NCI-H446 treated with DMSO at 0.1 percent for 48 hours (cell line): ENCODE measurements at places on chromosomes 6 and 20.

GRCh38 chr20:63572788-63573646 lies 1.0 kb downstream of the HELZ2 start:
- no peak for DNase-seq

GRCh38 chr6:69105288-69105687 lies 470.2 kb downstream of the ADGRB3 start:
- DNase-seq, result no peak

- no peak for DNase-seq
Observed at GRCh38 chr6:9225441-9225871, 790.1 kb upstream of the SLC35B3 start.

DNA sequence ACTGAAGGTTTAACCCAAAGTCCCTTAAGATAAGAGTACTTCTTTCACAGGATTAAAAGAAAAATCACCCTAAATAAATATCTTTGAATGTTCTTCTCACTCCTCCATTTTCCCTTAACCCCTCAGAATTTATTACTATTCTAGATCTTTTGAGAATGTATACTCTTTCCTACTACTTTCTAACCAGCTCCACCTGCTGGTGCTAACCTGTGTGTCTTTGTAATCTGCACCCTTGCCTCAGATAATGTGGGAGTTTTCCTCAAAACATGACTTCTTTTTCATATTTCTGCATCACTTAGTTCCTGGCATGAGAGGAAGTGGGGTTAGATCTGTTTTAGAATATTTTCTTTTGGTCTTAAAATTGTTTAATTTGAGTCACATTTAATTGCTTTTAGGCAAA lies 394.2 kb downstream of the BMP2 start:
- no peak for DNase-seq

GRCh38 chr6:137794516-137795201 lies 72.4 kb upstream of the TNFAIP3 start:
- DNase-seq, result no peak

GRCh38 chr6:136607204-136607931 lies 57.1 kb upstream of the MAP7 start:
- no peak for DNase-seq

- no peak for DNase-seq
Observed at GRCh38 chr6:21967056-21967974, 329.5 kb downstream of the PRL start.

- DNase-seq, result no peak
Observed at GRCh38 chr6:145802141-145802540, 12.5 kb downstream of the FBXO30 start.

DNA sequence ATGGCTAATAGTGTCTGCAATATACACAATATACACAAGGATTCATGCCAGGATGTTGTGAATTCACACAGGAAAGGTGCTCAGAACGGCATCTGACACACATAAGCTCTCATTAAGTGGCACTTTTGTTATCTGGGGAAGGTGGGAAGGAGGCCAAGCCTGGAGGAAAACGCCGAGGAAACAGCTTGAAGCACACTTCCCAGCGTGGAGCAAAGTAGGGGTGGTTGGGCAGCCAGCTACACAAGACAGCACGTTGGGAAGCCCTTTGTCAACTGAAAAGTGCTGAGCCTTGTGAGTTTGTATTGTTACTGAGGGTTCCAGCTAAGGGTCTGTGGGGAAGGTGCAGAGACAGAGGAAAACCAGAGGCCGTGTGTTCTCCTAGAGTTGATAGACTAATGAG lies 181.0 kb downstream of the ZMYND8 start:
- no peak for DNase-seq

GRCh38 chr20:51928931-51929330 lies 126.6 kb upstream of the SALL4 start:
- DNase-seq, result no peak

DNA sequence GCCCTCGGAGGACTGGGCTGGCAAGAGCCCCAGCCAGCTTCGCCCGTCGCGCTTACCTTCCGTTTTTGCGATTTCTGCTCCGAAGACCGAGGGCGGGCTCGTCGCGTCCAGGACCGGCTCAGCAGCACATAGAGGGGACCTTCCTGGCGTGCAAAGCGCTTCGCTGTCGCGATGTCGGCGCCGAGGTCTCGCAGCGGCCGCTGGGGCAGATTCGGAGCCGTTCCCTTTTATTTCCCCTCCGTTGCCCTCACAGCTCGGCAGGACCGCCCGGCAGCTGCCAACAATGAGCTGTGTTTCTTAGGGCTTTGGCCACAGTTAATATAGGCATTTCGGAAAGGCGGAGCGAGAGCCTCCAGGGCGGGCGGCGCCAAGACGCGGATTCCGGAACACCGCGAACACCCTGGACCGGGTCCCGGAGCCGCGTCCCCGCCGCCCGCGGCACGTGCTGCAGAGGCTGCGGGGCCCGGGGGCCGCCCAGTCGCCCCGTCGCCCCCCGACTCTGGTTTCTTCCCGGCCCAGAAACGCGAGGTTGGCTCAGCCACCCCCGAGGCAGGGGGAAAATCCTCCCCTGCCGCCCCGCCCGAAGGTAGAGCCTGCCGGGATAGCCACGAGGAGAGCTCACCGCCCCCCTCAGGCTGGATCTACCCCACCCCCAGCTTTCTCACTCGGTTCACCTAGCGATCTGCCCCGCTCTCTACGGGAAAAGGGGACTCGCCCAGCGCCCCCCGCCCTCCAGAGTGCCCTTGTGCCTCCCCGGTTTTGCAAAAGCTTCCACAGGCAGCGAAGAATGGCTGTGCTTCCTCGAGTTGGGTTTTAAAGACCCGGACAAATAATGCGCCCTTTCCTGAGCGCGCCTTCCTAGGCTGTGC lies at the start of gene CITED2:
Gene CITED2, minus strand, starts transcription at position 292 of the 869 bp plus-strand sequence. CDS start 704 bp downstream, outside the sequence.
- DNase-seq, result peak; percentile 93

DNA sequence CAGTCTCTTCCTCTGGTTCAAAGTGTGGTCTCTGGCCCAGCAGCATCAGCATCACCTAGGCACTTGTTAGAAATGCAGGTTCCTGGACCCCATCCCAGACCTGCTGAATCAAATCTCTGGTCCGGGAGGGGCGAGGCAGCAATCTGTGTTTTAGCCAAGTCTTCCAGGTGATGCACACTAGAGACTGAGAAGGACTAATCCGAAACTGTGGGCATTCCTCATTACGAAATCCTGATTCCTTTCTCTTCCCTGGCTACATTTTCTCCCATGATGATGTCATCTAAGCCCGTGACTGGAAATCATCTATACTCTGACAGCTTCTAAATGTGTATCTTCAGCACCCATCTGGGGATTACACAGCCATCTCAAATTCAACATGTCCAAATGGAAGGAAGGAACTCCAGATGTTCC lies 39.7 kb upstream of the PRND start:
- DNase-seq, result no peak

- no peak for DNase-seq
Observed at GRCh38 chr20:48563191-48563870, 264.5 kb downstream of the PREX1 start.

DNA sequence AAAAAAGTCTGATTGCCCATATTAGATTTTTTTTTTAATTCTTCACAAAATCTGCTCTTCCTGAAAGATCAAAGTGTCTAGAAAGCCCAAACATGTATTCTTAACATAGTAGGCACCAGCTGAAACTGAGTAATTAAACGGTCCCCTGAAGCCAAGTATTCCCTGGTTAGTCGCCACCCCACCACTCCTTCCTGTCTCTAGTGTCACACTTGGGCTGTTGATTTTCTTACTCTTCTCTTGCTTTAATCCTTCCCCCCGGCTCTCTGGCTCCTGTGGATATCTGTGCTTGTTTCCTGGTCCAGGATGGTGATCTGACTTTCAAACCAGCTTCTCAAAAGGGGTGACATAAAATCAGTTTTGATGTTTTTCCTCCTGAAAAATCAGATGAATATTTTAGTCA lies 162.9 kb downstream of the QKI start:
- no peak for DNase-seq

- DNase-seq, result no peak
Observed at GRCh38 chr6:107786709-107787588, 37.2 kb downstream of the SCML4 start.
